ENCODE measurements at places on chromosomes 4 and X.

DNA sequence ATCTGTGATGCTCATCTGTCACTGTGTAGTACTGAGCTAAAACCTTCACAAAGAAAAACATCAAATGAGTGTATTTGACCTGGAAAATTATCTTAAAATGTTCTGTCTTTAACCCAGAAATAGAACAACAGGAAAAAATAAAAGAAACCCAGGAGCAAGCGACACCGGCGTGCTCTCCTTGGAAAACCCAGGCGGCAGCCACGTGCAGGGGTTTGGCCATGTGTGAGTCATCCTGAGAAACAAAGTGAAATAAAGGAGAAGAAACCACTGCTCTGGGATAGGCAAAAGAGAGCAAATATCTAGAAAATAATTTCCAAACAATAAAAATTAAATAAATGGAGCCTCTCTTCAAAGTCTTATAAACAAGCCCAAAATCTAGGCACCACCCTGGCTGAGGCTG, 20.0 kb upstream of the TMEM128 start:
- no peak for DNase-seq

DNA sequence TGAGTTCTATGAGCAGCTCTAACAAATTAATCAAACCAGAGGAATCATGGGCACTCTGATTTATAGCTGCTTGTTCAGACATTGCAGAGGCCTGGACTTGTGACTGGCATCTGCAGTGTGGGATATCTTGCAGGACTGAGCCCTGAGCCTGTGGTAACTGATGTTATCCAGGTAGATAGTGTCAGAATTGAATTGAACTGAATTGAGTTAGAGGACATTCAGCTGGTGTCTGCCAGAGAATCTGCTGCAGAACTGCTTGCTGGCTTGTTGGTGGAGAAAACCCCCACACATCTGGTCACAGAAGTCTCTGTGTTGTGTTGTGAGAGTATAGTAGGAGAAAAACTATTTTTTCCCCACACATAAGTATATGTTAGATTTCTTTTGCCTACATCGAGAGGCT, 42.2 kb downstream of the SMIM20 start:
- no peak for DNase-seq

DNA sequence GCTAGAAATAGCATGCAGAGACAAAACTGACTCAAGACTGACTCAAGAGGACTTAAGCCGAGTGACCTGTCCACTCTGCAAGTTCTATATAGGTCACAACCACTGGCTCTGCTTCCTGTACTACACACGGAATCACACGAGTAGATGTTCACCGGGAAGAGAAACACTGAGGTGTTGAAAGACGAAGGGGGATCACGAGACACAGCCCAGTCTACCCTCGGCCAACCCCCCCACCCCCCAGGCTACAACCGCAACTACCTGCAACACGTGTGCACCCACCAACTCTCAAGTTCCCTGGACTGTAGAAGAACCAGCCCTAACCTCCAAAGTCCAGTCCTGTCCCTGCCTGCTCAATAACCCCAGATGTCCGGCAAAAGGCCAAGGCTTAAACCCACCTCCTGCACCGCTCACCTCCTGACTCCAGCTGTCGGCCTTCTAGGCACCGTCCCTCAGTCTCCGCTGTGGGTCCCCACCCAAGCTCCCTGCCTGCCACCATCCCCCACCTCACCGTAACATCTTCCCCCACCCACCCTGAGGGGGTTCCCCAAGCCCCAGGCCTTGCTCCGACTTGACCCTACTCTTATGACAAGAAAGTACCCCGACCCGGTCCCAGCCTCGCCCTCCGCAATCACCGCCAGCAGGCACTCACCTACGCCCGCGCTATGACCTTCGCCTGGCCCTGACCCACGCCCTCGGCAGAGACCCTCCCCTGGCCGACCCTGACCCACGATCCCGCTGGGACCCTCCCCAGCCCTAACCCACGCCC, 739 bp downstream of the GAK start:
- DNase-seq, result peak; percentile 48

GRCh38 chrX:65642914-65643491, 24.5 kb upstream of the MSN start:
- no peak for DNase-seq

GRCh38 chr4:116489739-116490138, 595.6 kb downstream of the TRAM1L1 start:
- DNase-seq, result no peak

DNA sequence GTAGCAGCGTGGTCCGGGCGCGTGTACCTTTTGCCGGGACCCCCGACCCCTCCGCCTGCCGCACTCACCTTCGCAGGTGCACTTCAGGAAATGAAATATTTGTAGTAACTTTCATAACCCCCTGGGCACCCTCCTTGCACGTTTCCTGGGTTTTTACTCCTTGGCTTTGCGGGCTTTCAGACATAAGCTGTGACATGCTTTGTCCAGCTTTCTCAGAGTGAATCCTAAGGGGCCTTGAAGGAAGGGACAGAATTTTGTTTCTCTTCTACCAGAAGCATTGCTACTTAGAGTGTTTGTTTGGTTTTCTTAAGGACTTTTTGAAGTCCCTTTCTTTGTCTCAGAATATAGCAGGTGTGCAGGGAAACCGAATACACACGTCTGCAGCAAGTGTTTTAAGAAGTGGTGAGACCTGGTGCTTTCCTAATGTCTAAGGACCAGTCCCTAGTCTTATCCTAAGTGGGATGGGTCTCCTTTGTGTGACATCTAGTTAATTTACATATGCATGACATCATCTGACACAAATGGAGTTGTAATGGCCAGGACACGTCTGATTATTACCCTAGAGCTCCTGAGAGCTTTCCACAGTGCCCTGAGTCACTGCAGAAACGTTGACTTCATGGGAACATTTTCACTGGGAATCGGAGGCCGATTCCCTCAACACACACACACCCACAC, 1.3 kb downstream of the FAM149A start:
- DNase-seq, result no peak

DNA sequence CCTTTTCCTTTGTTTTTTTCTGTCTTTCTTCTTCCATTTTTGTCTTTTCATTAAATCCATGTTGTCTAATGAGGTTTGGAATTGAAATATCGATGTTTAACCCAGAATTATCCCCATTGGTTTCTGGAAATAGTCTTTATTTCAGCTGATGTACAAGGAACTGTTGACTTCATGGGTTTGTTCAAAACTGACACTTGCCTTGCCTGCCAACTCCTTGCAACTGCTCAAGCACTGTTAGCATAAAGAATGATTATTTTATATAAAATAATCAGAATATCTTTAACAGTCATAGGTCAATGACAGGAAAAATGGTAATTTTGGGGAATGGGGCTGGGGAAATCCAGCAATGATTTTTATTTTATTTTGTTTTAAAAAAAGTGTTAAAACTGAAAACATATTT, 359.6 kb upstream of the LCORL start:
- DNase-seq, result no peak

DNA sequence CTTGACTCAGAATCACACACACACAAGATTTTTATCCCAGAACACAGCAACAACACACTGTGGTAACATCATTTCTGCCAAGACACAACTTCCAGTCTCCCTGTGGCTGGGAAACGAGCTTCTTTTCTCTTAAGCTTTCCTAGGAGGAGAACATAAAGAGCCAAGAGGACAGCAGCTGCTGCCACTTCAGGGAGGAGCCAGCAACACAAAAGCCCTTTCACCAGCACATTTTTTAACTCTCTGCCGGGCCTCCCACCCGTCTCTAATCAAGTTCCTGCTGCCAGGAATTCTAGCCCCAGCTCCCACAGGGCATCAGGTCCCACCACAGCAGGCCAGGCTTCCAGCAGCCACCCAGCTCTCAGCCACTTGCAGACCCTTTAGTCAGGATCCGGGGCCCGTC, 22.4 kb downstream of the FAT1 start:
- no peak for DNase-seq

DNA sequence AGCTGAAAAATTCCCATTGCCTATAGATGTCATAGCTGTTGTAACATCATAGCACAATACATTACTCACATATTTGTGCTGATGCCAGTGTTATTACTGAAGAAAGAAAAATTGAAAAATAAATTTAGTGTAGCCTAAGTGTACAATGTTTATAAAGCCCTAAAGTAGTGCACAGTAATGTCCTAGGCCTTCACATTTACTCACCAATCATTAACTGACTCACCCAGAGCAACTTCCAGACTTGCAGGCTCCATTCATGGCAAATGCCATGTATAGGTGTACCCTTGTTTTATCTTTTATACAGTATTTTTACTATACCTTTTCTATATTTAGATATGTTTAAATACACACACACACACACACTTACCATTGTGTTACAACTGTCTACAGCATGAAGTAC, 265.4 kb upstream of the MAGEB18 start:
- DNase-seq, result no peak

DNA sequence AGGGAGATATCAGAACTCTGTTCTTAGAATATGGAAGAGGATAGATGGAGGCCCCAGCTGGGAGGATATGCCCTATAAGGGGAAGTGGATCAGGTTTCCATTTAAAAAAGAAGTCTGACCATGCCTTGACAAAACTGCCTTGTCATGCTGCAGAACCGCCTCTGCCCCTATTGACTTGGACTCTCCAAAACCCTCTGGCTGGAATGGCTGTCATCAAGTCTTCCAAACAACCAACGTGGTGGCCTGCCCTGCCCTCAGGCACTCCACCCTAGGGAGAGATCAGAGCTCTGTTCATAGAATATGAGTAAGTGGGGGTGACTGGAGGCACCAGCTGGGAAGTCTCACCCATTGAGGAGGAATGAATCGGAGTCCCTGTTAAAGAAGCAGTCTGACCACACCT, 114.9 kb downstream of the VSIG4 start:
- DNase-seq, result no peak

DNA sequence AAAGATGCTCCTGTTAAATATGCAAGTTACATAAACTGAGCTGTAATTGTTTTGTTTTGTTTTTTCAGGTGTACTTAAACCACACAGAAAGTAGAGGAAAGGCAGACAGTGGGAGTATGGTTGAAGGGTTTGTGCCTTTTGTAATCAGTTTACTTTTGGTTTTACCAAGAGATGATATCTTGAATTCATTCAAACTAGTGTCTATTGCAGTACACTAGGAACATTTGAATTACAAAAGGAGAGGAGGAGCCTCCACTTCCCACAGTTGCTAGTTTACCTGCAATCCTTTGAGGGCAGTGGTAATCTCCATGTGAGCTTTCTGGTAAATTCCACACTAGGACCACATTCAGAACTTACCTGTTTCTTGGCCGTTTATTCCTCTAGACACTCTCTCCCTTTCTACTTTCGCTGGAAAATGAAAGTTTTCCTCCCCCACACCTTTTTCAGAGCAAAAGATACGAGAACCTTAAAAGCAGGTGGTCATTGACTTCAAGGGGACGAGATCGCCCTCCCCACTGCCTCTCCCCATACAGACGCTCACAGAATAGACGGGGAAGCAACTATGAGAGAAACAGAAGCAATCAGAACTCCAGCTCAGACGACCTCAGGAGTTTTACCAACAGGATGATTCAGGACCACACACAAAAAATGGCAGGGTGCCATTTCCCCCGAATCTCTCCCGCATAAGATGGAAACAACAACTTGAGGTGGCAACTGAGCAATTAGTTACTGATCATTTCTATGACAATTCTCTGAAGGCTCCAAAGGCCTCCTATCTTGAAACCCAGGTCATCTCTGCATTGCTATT, 3.3 kb downstream of the RBM47 start:
- no peak for DNase-seq

DNA sequence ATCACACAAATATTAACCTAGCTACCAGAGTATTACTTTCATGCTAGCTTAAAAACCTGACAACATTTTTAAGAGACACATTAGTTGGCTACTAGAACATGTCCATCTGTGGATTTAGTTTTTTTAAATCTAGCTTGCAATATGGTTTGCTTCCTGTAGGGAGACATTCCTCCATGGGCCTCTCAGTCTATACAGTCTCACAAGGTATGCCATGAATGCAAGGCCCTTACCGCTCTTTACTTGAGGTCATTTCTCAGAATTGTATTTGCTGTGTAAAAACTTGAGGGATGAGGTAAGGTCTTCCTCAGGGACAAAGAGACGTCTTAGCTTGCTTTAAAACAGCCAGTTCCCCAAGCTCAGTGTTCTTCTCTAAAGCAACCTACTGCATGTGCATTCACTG, 26.9 kb downstream of the UBA6 start:
- no peak for DNase-seq

DNA sequence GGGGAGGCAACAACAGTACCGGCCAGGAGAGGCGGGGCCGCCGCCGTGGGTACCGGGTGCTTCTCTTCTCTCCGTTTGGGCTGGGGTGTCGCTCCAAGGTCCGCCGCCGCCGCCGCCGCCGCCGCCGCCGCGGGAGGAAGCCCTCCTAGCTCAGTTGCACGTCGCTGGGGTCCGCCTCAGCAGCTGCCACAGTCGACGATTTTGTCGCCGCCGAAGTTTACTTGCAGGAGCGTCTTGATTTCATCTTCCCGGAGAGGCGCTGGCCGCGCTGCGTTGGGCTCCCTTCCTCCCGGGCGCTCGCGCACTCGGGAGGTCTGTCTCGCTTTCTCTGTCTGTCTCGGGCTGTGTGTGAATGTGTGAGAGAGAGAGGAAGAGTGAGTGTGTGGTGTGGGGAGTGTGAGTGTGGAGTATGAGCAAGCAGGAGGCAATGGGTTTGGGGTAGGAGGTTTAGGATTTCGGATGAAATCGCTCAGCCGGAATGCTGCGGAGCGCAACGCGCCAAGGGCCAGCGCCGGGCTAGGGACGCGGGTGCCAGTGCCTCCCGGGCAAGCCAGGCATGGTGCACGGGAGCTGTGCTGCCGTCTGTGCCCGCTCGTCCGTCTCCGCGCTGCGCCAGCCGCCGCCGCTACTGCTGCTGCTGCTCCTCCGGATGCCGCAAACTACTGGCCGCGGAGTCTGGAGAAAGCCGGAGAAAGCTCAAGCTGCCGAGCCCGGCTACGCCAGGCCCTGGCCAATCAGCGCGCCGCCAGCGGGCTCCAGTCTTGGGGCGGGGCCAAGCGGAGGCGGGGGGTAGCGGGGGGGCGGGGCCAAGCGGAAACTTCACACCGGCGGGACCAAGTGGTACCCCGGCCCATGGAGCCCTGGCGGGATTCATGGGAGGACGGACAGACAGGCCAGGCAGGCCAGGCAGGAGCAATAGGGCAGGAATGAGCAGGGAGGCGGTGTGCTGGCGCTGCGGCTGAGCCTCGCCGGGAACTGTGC, at the start of gene PCDH19:
PCDH19 (minus strand) TSS at position 664 of the 981 bp plus-strand sequence. CDS start 1,676 bp downstream, outside the sequence.
- no peak for DNase-seq

DNA sequence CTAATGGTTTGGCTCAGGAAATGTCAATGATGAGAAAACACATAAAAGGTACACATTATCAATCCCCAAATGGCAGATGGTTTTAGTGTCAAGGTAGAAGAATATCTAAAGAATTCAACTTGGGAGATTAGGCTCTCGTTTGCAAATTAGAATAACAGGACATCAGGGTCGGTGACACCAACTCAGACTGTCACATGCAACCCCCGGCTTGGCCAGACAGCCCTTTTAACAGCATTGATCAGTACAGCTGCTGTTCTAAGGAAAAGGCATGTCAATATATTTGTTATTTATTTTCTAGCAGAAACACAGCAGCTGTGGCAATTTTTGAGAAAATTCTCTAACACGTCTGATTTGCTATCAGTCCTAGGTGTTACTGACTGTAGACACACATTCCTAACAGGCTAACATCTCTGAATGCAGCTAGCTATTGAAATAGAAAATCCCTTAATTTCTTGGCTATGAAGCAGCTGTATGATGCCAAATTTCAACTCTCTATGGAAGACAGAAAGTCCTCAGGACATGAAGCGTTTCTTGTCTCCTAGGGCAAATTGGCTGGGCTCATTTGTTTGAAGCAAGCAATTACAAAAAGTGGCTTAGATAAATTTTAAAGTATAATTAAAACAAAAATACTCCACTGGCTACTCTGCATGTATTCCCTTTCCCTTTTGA, 269.0 kb upstream of the CXXC4 start:
- no peak for DNase-seq

- no peak for DNase-seq
Measured at GRCh38 chr4:30828264-30828926, 108.2 kb downstream of the PCDH7 start.

All from immature natural killer cell (primary cell).